NCI-H526 treated with DMSO at 0.1 percent for 48 hours (cell line): ENCODE measurements at places on chromosomes 12 and 14.

DNA sequence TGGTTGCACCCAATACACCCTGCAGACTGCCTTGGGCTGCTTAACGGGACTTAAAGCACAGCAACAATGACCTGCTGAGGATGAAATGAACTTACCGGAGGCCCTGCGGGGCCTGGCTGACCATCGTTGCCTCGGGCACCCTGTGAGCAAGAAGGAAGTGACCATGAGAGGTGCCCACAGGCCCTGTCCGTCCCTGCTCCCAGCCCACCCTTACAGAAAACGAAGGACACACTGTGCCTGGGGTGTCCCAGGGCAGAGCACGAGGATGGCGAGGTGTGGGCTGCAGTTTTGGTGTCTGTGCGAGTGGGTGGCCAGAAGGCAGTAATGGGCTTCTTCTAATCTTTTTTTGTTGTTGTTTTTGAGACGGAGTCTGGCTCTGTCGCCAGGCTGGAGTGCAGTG lies 14.6 kb downstream of the COL2A1 start:
- DNase-seq: no peak

- DNase-seq: no peak
These were observed 553.0 kb downstream of the SLC16A7 start for GRCh38 chr12:60148831-60149230.

GRCh38 chr14:29354486-29354885 lies 573.2 kb downstream of the PRKD1 start:
- no peak for DNase-seq

- DNase-seq: no peak
These were observed 139.8 kb upstream of the PWP1 start for GRCh38 chr12:107545737-107546353.

- DNase-seq: peak; percentile 20
These were observed 7.6 kb upstream of the PFDN5 start for GRCh38 chr12:53287741-53288216.

DNA sequence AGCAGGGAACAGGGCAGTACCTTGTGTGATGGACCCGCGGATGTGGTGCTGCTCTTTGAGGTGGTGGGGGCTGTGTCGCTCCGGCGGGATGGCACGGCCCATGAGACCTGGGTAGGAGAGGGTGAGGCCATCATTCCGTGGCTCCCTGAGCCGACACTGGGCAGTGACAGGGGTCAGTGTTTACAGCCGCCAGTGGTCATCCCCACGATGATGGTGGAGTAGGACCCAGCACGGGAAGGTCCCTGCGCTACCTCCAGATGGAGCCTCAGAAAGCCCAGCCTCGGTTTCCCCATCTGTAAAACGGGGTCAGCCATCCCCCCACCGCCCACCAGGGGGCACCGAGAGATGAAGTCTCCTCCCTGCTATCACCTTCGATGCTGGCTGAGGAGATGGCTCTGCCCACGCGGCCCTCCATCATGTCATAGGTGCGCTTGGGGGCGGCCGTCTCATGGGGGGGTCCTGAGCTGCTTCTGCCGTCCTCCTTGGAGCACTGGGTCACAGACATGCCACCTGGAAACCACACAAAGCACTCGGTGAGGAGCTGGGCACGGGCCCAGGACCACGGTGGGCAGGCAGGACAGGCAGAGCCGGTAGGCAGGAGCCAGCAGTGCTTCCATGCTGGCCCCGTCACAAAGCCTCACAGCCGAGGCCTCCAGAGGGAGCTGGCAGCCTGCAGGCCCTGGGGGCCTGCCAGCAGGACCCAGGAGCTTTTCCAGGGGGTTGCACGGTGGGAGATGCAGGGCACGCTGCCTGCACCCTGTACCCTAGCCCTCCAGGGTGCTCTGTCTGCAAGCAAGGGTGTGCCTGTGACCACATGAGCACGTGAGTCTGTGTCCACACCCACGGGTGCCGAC lies 53.1 kb downstream of the RFLNA start:
- DNase-seq: no peak

GRCh38 chr12:56806303-56806702 lies 43.2 kb downstream of the HSD17B6 start:
- DNase-seq: no peak

- no peak for DNase-seq
These were observed 197.8 kb downstream of the PTPRO start for GRCh38 chr12:15520083-15520482.

DNA sequence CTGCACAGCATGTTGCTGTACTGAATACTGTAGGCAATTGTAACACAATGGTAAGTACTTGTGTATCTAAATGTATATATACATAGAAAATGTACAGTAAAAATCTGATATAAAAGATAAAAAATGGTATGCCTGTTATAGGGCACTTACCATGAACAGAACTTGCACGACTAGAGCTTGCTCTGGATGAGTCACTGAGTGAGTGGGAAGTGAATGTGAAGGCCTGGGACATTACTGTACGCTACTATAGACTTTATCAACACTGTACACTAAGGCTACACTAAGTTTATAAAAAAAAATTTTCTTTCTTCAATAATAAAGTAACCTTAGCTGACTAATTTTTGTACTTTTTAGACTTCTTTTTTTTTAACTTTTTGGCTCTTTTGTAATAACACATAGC lies 24.2 kb upstream of the NEDD1 start:
- DNase-seq: no peak

DNA sequence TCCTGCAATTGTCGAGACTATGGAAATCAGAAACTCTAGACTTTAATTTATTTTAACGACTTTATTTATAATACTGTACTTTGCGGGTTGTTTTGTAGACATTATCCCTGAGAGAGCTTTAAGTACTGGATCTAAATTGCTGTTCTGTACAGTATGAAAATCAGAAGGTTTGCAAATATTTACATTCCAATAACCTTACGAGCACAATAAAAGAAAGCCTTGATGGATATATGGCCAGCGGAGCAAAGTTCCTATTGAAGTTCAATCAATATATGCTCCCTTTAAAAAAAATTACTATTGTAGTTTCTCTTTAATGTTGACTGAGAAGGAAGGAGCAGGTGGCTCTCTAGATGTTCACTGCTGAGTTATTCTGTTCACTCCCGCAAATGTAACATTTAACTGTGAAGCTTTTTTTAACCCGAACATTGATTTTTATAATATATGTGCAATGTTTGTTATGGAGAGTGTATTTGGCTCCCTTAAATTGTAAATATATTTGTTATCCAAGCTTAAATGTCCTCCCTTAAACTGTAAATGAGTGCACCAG lies 235.3 kb downstream of the PLCZ1 start:
- DNase-seq: peak; percentile 93

DNA sequence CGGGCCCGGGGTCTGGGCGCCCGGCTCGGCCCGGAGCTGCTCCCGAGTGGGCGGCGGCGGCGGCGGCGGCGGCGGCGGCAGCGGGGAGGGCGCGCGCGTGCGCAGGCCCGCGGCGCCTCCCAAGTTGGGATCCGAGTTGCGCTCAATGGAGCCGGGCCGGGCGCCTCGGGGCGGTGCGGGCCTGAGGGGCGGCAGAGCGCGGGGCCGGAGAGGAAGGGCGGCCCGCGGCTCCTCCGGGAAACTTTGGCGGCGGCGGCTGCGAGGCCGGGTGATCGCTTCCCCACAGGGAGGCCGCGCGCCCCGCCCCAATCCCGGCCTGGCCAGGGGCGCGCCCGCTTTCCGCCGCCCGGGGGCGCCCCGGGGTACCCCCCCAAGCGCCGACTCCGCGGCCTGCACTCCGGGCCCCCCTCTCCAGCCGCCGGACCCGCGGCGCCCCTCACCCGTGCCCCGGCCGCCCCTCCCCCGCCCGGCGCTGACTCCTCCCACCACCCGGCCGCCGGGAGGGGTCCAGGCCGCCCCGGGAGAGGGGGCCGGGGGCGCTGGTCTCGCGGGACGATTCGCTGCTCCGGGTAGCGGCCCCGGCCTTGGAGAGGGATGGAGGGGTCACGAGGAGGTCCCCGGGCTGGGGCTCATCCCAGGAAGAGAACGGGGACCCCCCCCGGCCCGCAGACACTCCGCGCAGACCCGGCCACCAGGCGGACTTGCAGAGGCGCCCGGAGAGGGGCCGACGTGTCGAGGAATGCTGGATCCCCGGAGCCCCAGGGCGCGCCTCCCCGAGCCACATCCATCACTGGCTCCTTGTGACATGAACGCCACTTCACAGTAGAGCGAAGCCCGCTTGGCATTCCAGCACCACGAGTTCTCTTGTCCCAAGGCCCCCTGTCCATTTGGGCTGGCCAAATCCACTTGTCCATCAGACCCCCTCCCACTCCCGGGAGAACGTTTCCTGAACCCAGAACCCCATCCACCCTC lies at the start of gene RILPL1:
RILPL1 (minus strand) TSS at position 48 of the 972 bp plus-strand sequence. CDS start 237 bp downstream, outside the sequence.
- peak; percentile 31 for DNase-seq

GRCh38 chr12:107558816-107559382 lies 126.7 kb upstream of the PWP1 start:
- no peak for DNase-seq

DNA sequence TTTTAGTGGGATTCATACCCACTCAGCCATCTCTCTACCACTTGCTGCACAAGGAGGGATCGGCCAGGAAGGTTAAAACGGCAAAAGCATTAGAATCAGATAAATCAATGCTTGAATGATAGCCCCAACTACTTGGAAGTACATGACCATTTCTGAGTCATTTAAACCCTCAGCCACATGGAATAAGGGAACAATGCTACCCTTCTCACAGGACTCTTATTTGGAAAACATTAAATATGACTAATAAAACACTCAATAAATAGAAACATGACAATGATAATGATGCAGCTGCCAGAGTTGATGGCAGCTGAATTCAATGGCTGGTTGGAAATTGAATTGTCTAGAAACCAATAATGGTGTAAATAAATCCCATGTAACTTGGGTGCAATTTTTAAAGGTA lies 165.4 kb downstream of the FLRT2 start:
- DNase-seq: no peak

DNA sequence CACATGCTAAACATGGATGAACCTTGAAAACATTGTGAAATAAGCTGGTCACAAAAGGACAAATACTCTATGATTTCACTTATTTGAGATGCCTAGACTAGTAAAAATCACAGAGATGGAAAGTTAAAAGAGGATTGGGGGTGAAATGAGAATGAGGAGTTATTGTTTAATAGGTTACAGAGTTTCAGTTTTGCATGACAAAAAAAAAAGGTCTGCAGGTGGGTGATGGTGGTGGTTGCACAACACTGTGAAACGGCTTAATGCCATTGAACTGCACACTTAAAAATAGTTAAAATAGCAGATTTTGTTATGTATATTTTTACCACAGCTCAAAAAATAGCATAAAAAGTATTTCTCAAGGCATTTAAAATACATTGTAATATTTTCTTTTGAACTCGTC lies 151.9 kb upstream of the NRXN3 start:
- DNase-seq: no peak

DNA sequence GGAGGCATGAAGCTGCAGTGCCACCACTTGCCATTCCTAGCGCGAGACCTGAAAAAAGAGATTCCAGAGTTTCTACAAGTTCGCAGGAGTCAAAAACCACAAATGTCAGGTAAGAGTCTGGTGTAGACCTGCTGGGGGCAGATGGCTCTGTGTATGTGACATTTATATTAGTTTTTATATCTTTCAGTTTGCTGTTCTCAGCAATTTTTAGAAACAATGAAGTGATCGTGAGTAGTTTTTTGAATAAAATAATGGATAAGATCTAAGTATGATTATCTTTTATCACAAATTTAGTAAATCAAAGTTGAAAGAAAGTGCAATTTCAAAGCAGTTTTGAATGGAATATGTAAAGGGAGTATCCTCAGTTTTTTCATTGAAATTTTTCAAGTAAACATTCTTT lies 9.3 kb downstream of the ZC3H14 start:
- no peak for DNase-seq

DNA sequence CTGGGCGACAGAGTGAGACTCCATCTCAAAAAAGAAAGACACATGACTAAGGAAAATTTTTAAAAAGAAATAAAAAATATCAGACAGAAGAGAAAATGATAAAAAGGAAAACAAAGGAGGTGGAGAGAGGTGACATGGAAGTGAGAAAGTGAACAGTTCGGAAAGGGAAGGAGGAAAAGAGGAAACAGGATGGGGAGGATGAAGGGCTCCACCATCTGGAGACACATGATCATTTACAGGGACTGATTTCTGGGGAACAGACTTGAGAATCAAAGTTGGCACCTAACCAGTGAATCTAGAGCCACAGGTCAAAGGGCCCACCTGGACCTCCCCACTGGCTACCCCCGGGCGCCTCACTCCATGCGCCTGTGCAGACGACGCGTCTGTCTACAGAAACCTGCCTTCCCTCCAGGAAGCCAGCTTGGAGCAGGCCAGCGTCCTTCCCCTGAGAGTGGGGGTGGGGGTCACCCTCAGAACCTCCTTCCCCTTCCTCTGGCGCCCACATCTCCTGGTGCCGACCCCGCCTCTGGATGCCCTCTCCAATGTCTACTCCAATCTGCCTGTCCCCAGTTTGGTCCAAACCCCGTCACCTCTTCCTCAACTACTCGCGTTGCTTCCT lies 60.5 kb downstream of the AMN start:
- DNase-seq: no peak

- DNase-seq: no peak
These were observed 9.1 kb upstream of the KCNA5 start for GRCh38 chr12:5034603-5035002.

DNA sequence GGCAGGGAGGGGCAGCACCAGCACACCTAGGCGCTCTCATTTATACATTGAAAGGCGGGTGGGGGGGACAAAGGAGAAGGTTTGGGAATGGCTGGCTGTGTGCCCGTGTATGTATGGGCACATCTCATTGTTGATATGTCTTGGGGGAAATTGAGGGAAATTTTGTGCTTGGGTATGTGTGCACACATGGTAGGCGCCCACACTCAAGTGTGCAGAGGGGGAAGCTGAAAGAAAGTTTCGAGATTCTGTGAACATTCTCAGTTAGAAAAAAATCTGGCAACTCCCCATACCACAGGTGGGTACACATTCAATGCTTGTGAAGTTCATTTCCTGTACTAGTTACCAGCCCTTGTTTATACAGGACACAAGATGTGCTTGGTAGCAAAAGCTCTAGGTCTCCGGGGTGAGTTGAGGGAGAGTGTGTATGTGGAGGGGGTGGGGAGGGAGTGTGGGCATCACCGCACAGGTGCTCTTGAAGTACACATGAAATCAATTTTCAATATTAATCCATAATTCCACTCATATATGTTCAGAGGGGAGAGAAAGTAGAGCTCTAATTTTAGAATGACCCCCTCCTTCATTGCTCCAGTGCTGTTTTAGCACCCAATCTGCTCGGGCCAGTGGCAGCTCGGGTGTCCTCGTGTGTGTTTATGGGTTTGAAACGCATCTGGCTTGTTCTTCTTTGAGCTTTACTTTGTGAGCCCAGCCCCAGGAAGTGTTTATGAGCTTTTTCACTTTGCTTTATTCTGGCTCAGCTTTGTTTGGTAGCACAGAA lies 286.0 kb downstream of the ZFP36L1 start:
- DNase-seq: no peak

DNA sequence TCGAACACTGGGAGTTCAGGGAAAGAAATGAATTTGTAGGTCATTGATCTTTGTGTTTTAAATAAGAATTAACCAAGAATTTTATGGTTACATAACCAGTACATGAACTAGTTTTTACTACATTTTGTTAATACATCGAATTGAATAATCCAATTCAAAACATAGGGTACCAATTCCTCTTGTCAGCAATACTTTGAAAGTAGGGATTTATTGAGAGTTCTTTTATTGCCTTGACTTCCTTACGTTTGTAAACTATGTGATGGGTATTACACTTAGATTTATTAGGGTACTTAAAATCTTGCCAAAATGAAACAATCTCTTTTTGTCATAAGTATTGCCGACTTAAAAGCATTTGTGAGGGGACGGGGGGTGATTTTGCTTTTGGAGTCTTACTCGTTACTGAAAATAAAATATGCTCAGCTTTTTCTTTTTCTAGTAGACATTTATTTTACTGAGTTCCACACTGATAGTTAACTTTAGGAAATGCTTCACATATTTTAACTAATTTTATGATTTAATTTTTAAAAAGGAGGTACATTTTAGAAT lies 22.4 kb downstream of the SOCS2 start:
- no peak for DNase-seq
